ENCODE measurements at places on chromosomes 1 and 21.

DNA sequence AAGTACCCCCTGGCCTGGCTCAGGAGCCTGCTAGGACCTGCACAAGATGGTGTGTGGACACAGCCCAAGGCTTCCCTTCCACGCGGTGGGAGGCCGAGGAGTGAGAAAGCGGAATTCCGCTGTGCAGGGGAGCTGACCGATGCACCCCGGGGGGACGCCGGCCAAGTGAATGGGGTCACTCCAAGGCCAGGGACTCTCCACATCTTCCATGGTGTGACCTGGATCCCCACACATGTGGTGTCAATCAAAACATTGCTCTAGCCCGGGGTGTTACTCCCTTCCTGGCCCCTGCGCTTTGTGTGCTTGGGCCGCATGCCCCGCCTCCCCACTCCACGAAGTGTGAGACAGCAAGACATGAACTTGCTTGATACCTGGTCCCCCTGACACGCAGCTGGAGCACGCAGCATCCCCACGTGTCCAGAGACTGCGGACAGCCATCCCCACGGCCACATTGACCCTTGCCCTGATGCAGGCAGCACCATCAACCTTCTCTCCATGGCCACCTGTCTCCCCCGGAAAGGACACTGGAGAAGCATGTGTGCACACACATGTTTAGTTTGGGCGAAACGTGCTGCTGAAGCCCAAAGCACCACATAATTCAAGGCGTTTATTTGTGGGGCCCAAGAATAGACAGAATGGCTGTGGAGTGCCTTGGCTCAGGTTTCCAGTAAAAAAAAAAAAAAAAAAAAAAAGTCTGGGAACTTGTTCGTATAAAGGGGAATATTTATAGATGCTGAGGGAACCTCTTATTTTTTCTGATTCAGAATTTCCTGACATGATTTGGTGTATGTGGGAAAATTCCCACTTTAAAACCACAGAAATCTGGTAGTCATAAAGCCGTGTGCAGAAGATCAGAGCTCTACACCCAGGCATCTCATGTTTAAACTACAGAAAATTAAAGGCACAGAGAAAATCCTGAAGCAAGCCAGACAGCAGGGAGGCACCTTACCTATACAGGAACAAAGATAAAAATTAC lies 171.7 kb downstream of the HUNK start:
- no peak for DNase-seq

- DNase-seq = no peak
Measured at GRCh38 chr21:32645261-32646182, 33.3 kb upstream of the CFAP298 start.

DNA sequence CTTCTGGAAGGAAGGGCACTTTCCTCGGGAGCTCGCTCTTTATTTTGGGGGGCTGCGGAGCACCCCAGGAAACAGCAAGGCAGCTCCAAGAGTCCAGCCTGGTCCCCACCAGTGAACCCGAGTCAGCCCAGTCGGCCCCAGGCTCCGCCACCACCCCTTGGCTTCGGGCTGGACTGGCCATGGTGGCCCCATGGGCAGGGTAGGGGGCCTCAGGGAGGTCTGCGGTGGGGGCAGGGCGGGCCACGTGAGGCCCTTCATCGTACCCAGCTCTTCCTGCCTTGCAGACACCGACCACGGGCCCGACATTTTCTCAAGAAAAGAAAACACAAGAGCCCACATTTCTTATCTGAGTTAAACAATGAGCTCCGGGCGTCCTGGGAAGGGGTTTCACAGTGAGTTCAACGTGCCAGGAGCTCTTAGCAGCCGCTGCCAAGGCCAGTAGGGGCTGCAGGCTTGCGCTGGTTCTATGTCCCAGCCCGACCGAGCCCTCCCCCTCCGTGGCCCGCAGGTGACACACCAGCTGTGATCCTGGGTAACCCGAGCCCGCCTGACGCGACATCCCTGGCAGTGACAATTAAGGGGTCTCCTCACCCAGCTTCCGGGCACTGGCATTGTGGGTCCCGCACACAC lies 66.2 kb downstream of the PRDM16 start:
- DNase-seq = no peak

DNA sequence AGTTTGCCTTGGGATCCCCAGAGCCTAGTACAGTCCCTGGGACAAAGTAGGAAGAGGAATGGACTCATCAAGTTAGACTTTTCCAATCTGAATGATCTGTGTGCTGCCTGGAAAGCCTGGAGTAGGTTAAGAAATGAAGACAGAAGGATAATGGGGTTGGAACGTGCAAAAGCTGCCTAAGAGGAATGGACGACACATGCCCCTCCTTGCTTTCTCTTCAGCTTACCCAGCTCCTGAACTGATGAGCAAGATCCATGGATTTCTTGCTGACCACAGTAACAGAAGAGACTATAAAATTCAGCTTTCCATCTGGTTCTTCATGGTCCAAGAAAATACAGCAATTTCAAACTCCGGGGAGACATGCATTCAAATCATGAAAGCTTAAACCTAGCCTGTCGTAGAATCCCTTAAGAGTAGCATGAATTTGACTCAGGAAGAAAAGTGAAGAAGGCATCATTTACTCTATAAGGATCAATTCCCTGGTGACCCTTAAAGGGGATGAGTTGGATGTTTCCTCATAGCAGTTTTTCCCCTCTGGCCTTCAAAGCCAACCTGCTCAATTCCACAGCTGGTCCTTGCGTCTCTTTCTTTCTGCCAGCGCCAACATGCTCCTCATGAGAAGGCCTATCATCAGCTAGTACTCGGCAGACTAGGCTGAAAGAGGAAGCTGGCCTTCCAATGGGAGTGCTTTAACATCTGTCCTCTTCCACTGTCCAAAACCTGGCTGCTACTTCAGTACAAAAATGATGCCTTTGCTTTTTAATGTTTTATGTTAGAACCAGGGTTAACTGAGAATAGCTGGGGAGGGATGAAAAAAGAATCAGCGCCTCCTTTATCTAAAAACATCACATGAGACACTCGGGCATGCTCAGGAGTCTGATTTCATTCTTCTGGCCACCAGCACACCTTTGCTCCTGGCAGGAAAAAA lies 5.7 kb upstream of the PEF1 start:
- no peak for DNase-seq

GRCh38 chr1:204174958-204175357 lies 8.8 kb upstream of the REN start:
- no peak for DNase-seq

Data from stimulated activated naive B cell treated with anti-CD40 and anti-IgM and Interleukin-4, amounts not matched to agents 10 μg/mL and 1 μg/mL and 100 μg/mL, for 72 hours (primary cell).